ENCODE measurements at places on chromosomes 3 and 15.

DNA sequence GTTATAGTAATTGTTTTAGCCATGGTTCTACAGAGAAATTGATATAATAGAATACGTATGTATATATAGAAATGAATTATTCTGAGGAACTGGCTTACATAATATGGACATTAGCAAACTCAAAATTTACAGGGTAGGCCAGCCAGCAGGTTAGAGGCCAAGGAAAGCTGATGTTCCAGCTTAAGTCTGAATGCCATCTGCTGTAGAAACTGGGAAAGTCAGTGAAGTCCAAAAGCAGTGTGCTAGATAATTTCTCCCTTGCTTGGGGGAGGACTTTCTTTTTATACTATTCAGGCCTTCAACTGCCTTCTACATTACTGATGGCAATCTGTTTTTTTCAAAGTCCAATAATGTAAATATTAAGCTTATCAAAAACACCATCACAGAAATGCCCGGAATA, 1174.7 kb downstream of the ZPLD1 start:
- DNase-seq = no peak

GRCh38 chr3:53324105-53324504, 23.2 kb downstream of the DCP1A start:
- DNase-seq = no peak

DNA sequence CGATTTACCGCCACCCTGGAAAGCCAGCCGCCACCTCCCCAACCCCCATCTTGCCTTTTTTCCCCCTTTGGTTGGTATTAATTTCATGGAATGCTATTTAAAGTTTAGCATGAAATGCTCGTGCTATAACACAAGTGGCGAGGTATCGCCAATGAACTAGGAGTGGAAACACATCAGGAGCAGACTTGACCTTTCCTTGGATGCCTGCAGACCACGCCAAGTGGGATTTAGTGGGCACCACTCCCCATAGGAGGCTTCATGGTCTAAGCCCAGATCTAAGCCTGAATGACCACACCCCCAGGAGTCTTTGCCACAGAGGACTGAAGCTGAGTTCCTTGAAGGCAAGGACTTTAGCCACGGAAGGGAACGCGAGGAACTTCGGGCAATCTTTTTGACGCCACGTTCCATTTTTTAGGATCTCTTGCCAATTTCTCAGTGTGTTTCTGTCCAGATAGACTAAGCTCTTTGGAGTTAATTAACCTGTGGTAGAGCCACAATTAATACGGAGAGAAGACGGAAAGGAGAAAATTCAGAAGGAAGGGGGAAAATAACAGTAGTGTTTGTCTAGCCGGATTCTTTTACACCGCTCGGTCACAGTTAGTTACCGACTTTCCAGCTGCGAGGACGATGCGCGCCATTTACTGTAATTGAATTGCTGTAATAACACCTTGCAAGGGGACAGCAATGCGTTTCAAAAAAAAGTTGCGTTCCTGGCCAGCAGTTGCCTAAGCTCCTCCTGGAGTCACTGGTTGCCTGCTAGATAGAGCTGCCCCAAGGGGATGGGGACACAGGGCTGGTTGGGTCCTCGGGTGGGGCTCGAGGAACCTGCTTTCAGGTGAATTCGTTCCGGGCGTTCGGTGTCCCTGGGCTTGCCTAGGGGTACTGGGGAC, 37.1 kb downstream of the NR2F2 start:
- no peak for DNase-seq

DNA sequence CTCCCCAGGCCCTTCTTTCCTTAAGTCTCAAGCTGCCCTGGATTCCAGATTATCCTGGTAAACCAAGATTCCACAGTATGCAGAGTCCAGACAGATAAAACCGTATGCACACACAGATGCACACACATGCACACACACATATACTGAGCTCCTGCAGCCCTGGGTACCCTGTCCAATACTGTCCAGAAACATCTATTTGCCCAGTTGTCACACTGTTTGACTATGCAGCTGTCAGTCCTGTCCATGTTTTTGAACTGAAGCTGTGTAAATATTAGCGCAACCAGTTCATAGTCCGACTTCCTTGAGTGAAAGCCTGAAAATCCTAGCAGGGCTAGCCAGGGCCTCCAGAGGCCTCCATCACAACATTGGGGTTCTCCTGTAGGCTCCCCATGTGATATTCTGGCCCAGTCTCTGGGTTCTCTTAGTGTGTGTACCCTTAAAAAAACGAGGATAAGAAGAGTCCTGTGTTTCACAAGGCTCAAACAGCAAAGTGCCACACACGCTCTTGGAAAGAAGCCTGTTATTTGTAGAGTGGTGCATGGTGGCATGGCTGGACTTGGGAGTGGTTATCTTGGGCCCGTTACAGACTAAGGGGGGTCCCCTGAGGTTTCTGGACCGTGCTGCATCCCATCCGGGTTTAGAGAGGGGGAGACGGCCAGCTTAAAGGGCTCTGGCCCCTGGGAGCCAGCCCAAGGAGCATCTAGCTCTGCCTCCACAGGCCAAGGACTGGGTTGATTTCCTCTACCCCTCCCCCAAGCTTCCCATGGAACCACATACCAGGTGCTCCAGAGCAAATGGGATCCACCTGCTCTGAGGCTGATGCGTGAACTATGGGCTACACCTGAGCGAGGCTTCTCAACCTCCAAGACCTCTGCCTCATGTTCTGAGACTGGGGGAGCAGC, 108.3 kb downstream of the IQSEC1 start:
- DNase-seq = no peak

DNA sequence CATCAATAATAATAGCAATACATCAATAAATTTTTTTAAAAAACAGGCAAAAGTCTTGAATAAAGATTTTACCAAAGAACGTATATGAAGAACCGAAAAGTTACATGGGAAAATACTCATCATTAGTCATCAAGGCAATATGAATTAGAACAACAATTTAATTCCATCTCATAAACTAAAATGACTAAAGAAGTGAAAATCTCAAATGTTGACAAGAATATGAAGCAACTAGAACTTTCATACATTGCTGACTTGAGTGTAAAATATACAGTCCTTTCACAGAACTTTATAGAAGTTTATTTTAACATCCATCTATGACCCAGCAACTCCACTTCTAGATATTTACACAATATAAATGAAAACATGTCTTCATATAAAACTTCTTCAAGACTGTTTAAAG, 35.3 kb upstream of the ABHD10 start:
- no peak for DNase-seq

DNA sequence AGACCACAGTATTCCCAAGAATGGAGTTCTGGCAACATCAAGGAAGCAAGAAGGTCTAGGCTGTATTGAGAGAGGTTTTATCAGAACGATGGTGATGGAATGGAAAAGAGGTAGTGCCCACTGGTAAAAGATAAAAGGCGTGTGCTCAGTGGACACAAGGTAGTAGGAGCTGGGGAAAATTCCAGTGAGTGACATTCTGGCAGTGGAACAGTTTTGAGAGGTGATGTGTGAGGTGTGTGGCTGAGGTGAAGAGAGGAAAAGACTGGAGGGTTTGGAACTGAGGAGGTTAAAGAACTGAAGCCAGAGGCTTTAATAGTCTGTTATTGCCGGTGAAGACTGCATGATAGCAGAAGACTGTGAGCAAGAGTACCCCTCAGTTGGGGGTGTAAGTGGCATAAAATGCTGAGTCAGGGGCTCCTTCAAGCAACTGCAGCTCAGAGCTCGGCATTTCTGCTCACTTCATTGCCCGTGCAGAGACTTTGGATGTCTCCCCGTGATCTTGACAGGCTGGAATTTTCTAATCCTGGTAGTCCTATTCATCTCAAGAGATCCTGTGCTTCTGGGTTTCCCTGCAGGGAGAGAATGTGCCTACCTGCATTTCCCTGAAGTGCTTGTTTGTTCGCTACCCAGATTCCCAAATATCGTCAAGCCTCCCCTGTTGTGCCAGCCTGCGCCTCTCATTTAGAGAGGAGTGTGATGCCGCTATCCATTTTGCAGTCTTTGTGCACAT, 191.0 kb downstream of the SATB1 start:
- DNase-seq = peak; percentile 48

DNA sequence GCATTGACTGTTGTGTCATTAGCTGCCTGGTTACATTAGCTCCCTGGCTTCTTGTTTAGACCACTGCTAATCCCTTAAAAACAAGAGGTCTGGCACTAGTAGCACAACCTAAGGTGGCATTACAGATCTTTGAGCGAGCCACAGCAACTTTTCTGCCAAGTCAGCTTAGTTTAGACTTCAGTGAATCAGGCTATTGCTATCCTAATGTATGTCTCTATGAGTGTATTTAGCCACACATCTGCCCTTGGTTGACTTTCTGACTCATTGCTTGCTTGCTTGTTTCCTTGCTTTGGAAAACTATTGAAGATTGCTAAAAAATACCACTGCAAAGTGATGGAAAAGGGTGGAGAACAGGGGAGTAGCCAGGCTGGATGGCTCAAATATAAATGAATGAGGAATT, 50.2 kb downstream of the CHP1 start:
- DNase-seq = no peak

- DNase-seq = no peak
Measured at GRCh38 chr15:36658312-36658711, 78.9 kb downstream of the CDIN1 start.

DNA sequence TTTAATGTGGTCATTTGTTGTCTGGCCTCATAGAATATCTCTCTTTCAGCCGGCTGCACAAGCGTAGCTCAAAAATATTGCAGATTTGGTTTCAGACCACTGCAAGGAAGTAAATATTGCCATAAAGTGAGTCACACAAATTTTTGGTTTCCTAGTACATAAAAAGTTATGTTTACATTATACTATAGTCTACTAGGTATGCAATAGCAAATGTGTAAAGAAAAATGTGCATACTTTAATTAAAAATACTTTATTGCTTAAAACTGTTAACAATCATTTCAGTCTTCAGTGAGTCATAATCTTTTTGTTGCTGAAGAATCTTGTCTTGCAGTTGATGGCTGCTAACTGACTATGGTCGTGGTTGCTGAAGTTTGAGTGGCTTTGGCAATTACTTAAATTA, 425.1 kb upstream of the ROBO1 start:
- DNase-seq = no peak

GRCh38 chr3:11235385-11235784, 36.8 kb upstream of the ATG7 start:
- no peak for DNase-seq

- no peak for DNase-seq
Measured at GRCh38 chr3:151835751-151836525, 22.0 kb downstream of the AADAC start.

DNA sequence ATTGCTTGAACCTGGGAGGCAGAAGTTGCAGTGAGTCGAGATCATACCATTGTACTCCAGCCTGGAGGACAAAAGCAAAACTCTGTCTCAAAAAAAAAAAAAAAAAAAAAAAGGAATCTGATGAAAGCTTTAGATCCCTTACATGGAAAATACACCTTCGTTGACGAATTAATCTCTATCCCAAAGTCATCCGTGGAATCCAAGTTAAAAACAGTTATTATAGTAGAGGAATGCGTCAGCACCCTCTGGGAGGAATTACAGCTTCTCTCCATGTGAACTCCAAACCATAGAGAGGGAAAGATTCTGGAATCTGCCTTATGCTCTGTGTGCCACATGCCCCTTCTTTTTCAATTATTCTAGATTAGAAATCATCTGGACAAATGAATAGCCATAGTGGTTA, 192.3 kb upstream of the C2CD4B start:
- no peak for DNase-seq

GRCh38 chr15:37140531-37141058, 40.2 kb upstream of the MEIS2 start:
- DNase-seq = no peak

DNA sequence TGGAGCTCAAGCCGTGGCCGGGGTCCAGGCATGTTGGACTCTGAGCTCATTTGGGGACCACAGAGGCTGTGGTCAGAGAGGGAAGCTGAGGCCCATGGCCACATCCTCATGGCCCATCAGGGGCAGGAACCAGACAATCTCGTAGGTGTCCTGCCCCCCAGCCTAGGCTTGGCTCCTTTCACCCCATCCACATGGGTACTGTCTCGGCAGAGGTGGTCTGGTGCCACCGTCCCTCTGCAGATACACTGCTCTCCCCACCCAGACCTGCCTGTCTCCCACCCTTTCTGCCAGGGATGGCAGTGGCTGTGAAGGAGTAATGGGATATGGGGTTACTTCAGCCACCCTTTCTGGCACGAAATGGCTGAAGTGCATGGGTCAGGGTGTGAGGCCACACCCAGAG, 7.9 kb downstream of the PRSS50 start:
- no peak for DNase-seq

DNA sequence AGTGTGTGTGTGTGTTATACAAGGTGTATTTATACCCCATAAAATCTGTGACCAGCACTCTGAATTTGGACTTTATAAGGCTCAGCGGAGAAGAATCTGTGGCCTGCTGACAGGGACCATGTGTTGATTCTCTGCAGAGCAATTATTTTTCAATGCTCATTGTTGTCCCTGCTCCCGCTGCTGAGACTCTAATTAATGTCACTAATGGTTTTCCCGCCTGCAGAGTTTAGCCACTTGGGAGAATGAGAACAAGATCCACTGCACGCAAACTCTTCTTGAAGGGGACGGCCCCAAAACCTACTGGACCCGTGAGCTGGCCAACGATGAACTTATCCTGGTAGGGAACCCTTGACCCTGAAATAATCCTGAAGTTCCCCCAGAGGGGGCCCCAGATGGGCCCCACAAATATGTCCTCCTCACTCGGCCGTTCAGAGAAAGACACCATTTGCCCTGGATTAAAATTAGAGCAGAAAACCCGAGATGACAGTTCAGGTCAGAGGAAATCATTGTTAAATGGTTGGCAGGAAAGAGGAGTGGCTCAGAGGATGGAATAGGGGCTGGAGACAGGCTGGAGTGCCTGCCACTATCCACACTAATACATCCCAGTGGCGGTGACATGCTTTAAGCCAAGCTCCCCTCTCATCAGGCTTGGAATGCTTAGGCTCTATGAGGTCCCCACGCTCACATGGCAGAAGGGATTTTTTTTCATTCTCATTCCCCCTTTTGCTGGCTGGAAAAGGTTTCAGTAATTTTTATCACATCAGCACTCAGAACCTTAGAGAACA, 3.3 kb downstream of the CRABP1 start:
- DNase-seq = no peak

- DNase-seq = no peak
Measured at GRCh38 chr3:138097192-138098172, 17.9 kb downstream of the DZIP1L start.

DNA sequence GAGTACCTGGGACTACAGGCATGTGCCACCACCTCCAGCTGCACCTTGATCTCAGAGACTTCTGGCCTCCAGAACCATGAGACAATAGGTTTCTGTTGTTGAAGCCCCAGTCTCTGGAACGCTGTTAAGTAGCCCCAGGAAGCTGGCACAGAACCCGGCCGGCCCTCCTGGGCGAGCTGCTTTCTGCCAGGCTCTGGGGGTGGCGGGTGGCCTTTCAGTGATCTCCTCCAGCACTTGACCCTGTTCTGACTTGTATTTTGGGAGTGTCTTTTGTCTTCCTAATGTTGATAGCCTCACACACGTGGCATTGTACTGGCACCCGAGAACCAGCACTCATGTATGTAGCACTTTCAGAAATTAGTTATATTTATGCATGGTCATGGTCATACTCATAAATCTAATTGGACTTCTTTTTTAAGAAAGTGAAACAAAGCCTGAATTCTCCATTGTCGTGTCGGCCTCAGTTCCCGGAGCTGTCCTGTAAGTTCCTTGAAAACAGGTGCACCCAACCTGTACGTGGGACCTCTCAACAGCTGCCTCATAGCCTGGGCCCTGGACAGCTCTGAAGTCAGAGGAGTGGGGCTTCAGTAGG, 74.0 kb downstream of the TFRC start:
- no peak for DNase-seq
